Stimulated activated CD4-positive, alpha-beta T cell treated with anti-CD3 and anti-CD28 coated beads, Interleukin-4, amount 100 ng/mL, for 48 hours (primary cell): ENCODE measurements at places on chromosomes 1 and 21.

DNA sequence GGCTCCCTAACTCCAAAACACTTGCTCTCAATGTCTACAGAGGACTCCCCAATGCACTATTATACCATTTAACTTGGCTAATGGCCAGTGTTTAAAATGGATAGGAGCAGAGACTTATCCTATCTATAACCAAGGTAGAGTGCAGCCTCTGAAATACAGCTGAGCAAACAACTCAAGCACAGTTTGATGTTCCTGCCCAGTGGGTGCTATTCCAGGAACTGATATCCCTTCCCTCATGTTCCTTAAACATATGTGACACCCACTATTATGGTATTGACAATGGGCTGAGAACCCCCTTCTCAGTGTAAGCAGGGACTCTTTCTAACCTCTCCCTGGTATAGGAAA, 51.7 kb downstream of the SH3GLB1 start:
- DNase-seq = no peak

- no peak for DNase-seq
Observed at GRCh38 chr1:186443638-186444037, 17.3 kb downstream of the PDC start.

- no peak for DNase-seq
Observed at GRCh38 chr1:99672530-99673213, 26.8 kb downstream of the PALMD start.

DNA sequence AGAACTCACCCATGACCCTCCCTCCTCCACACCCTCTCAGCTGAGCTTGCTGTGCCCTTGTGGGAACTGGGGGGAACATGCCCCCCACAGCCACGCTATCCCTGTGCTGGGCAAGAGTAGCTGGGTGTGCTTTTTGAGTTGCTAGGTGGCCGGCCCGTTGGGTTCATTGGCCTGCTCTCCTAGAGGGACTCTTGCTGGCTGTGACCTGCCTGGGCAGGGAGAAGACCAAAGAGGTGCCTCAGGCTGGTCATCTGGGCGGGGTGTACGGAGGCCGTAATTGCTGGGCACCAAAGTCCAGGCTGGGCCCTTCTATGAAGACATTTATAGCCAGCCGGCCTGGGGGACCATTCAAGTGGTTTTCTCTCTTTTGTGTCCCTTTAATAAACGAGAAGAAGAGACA, 138.3 kb upstream of the ZBTB40 start:
- no peak for DNase-seq

- peak; percentile 26 for DNase-seq
Observed at GRCh38 chr1:84689514-84690396, 506 bp downstream of the SSX2IP start.

GRCh38 chr1:112549590-112549989, 40.8 kb downstream of the WNT2B start:
- DNase-seq = no peak

- DNase-seq = no peak
Observed at GRCh38 chr1:153353226-153353947, 4.3 kb upstream of the S100A9 start.

- DNase-seq = no peak
Observed at GRCh38 chr1:71857862-71858261, 424.5 kb downstream of the NEGR1 start.

DNA sequence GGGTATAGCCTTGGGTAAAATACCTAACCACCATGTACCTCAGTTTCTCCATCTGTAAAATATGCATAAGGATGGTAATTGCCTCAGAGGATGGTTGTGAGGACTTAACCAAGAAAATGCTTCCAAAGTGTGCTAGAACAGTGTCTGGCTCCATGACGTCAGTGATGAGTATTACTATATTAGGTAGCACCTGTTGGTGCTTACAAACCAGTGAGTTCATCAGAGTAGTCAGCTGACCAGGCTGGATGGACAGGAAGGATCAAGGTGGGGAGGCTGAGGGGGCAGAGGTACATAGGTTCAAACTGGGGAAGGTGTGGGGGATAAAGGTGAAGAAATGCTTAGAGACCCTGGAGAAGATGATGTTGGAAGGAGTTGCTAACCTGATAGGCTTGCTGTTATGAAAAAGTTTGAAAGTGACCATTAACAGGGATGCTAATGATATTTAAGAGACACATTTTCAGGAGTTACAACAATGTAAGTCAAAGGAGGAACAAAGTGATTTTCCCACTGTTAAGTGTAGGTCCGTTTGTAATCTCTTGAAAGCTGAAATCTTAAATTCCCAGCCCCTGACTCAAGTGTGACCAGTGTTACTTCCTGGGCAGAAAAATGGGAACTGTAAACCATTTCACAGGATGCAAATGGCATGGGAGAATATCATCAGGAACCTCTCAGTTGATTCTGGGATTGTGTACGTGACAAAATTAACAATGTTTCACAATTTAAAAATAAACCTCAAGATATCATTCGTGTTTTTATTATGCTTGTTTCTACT, 4.4 kb downstream of the NTPCR start:
- DNase-seq = no peak

DNA sequence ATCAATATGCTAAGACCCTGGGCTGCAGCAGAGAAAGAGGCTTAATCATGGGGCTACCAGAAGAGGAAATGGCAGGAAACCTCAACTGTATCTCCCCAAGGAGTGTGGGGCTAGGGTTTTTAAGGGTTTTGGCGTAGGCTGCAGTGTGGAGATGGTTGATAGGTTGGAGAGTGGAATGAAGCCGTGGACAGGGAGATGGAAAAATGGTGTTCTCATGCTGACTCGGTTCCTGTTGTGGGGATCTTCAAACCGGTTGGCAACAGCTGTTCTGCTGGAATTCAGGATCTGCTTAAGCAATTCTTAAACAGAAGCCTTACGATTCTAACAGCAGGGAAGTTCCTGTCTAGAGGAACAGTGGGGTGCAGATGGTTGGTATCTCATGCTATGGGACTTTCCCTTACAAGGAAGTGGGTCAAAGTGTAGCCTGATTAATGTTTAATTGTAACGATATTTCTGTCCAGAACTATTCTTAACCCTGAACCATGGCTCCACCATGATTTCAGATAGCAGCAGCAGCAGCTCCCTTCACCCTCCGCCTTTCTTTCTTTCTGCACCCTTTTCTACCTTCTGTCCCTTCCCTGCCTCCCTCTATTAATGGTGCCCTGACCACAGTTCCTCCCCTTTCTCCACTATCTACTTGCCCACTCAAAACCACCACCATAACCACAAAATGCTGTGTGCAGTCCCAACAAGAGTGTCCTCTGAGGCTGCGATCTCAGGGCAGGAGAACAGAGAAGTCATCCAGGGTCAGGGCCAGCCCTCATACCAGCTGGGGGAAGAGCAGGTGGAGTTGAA, 30.8 kb downstream of the RSPH1 start:
- DNase-seq = no peak

DNA sequence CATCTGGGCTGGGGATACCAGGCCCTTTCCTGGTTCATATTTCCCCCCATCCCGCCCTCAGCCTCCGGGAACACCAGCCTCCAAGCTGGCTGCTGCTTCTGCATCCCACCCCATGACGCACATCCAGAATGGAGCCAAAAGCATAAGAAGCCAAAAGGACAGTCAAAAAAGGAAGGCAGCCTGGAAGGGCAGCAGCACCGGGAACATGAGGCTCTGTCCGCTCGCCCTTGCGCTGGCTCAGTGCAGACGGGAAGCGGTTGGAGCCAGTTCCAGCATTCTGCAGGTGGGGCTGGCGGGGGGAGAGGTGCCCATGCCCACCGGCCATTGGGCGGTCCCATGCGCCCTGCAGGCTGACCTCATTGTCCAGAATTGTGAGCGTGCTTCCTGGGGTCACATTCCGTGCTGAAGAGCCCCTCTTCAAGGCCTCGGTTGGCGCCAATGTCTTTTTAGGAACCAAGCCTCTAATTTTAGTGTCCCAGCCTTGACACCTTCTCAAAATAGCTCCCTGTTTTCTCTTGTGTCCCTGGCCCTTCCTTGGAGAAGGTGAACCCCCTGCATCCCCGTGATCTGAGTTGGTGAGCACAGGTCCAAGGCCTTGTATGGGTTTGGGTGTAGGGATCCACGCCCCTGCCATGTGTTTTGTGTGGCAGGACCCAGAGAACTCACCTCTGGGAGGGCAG, 28.4 kb upstream of the NPPB start:
- no peak for DNase-seq

DNA sequence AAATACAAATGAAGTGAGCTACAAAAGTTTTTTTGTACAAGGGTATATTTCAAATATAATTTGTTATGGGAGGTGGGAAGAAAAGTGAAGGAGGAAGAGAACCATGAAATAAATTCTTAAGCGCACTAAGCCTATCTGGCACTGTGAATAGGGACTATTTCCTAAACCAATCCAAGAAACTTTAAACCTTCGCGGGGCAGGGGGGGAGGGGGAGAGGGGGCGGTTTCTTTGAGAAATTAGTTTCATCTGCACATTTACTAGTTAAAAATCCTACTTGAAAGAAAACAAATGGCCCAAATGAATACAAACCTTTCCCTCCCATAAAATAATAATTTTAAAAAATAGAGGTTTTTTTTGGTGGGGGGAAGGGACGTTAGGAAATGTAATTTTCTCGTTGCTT, 364 bp downstream of the GOLPH3L start:
- no peak for DNase-seq

DNA sequence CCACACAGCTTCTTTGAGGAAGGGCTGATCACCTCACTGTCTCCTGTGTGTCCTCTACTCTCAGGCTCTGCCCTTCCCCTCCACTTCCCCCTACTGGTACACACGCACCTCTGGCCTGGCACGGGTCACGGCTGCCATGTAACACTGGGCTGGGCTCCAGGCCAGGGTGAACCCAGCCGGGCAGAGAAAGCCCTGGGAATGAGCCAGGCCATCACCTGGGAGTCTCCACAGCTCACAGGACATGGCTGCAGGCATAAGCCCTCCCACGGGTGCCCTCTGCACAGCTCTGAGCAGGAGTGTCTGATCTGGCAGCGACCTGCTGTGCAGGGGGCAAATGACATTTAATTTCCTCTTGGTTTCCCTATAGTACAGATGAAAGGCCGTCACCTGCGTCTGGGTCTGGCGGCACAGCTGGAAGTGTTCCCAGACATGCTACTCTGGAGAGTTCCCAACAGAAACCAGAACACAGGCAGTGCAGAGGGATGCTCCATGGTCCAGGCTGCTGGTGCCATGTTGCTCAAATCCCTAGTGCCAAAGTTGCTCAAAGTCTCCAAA, 61.2 kb downstream of the ERI3 start:
- DNase-seq = no peak

GRCh38 chr21:45421071-45421845, 16.3 kb downstream of the COL18A1 start:
- no peak for DNase-seq

- DNase-seq = no peak
Observed at GRCh38 chr1:214447557-214447871, 103.9 kb downstream of the PTPN14 start.

- no peak for DNase-seq
Observed at GRCh38 chr21:18369115-18369514, 34.5 kb downstream of the TMPRSS15 start.

DNA sequence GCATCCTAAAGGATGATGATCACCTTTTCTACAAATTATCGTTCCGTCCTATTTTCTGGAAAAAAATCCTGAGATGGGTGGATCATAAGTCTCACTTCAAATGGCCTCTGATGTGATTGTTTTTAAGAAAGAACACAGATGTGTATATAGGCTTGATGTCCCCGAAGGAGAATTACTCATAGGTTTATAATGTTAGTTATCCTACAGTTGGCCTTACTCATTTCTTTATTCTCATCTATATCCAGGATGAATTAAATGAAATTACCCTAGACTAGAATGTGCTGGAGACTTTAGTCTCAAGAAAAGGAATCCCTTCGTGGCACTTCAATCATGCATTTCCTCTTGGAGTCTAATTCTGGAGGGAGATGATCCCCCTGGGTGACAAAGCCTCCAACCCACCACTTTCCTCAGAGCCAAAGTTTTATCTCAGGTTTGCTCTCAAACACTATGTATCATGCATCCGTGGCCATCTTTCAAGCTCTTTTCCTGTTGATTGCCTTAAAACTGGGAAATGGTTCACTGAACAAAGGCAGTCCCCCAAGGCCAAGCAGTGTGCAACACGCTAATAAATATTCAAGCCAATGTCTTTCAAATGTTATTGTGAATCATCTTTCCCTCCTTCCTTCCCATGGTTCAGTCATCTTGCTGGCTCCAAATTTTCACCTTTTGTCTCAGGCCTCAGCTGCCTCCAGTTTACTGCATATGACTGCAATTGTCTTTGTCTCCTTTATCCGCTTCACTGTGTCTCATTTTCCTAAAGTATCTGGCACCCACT, 32.5 kb upstream of the SMYD2 start:
- DNase-seq = no peak

GRCh38 chr1:167605576-167605975, 24.5 kb upstream of the RCSD1 start:
- no peak for DNase-seq
